ENCODE measurements at places on chromosomes 4 and X.

DNA sequence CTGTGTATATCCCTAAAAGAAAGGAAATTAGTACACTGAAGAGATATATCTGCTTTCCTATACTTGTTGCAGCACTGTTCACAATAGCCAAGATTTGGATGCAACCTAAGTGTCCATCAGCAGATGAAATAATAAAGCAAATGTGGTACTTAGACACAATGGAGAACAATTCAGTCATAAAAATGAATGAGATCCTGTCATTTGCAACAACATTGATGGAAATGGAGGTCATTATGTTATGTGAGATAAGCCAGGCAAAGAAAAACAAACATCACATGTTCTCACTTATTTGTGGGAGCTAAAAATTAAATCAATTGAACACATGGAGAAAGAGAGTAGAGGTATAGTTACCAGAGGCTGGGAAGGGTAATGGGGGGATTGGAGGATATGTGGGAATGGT lies 611.9 kb downstream of the STPG2 start:
- peak; percentile 4 for DNase-seq

DNA sequence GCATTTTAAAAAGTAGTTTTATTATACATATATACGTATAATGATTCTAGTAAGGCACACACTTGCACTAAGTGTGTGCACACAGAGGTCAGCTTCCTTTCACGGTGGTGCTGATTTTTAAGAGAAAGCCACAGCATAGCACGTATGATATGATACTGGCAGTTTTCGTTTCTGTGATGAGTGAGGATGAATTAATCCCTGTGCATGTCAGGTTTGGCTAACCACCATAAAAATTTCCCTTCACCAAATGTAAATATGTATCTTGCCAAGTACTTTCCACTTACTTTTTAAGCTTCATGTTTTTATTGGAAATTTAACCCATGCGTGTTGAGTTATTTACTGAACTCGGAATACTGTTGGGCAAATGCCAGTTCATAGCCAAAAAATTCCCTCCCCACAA lies 84.6 kb downstream of the SYNPO2 start:
- no peak for DNase-seq

GRCh38 chr4:48913346-48913745 lies 6.8 kb upstream of the OCIAD2 start:
- DNase-seq: no peak

GRCh38 chrX:148933881-148934280 lies 433.5 kb downstream of the AFF2 start:
- DNase-seq: no peak

GRCh38 chrX:20218836-20219505 lies 47.7 kb downstream of the RPS6KA3 start:
- DNase-seq: no peak

GRCh38 chrX:136665258-136665900 lies 17.4 kb downstream of the CD40LG start:
- DNase-seq: no peak

- no peak for DNase-seq
Measured at GRCh38 chrX:133655275-133656265, 240.3 kb upstream of the GPC4 start.

DNA sequence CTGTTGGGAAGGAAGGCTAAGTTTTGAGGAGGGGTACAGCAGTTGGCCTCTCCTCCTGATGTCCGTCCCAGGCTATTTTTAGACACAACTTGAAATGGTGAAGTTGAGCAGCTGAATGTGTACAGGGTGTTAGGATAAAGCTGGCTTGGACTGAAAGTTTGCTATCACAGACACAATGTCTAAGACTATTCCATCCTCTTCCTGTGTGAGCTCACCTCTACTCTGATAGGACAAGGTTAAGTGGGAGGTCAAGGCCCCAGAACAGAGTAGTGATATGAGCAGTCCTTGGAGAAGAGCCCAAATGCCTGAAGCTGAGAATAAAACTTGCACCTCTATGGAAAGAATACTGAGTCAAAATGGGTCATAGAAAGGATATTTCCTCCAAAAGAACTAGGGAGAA lies 4.1 kb downstream of the ATP1B4 start:
- DNase-seq: no peak
